NCI-H69 (cell line): ENCODE measurements at places on chromosomes 13 and 19.
A peak's percentile ranks its signal among the peaks of the same experiment; 100 is the strongest.

GRCh38 chr19:41784743-41785142 is 11.6 kb upstream of the CEACAM3 start:
- DNase-seq = peak; percentile 45

DNA sequence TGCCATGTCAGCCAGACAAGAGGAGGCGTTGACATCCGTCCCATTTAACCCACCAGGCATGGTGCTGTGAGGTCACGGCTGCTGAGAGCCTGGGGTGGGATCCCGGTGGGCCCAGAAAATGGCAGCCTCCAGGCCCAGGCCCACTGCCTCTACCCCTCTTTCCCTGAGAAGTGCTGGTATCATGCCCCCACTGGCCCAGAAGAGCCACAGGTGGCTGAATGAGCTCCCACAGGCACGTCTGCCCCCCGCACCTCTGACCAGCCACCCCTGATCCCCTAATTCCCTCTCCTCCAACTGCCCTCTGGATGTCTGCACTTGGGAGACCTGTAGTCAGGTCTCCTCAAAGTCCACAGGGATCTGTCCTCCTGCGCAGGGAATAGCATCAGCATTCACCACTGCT is 37.3 kb upstream of the KCTD15 start:
- DNase-seq = no peak

DNA sequence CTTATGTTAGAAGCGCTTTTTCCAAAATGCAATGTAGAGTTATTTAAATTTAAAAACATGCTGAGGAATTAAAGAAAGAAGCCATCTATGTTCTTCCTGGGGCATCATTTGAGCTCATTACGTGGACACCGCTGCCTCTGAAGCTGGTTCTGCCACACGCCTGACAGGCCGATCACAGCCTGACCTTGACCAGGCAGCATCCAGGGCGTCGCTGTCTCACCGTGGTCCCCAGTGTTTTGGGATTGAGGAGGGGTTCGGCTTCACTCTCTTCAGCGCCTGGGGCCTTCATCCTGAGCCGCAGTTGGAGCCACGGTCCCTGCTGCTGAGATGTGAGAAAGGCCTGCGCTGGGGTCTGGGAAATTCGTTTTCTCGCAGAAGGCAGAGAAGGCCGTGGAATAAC is 64.0 kb downstream of the ATP11A start:
- no peak for DNase-seq

- peak; percentile 4 for DNase-seq
Observed at GRCh38 chr13:81658598-81659370, 1317.9 kb upstream of the SPRY2 start.

- DNase-seq = no peak
Observed at GRCh38 chr13:93900731-93901130, 578.8 kb downstream of the DCT start.

- no peak for DNase-seq
Observed at GRCh38 chr13:90542959-90543505, 804.5 kb upstream of the MIR17HG start.

DNA sequence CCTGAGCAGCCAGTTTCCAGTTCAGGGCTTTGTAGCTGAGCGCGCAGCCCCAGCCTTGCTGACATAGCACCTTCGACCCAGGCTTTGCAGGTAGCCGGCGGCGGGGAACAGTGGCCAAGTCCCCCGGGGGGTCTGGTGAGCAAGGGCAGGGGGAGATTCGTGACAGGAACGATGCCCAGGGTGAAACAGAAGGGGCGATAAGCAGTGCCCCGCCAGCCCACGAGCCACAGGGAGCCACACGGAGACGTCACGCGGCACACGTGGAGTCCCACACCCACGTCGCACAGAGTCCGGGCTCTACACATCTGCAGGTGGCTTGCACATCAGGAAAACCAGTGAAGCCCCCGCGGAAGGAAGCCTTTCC is 127.2 kb downstream of the SOX1 start:
- DNase-seq = no peak

- DNase-seq = no peak
Observed at GRCh38 chr13:73997964-73998363, 136.2 kb downstream of the KLF12 start.

GRCh38 chr19:46935066-46935663 is 74.4 kb downstream of the ARHGAP35 start:
- DNase-seq = no peak

GRCh38 chr19:48169578-48169938 is 586 bp downstream of the LIG1 start:
- peak; percentile 93 for DNase-seq

DNA sequence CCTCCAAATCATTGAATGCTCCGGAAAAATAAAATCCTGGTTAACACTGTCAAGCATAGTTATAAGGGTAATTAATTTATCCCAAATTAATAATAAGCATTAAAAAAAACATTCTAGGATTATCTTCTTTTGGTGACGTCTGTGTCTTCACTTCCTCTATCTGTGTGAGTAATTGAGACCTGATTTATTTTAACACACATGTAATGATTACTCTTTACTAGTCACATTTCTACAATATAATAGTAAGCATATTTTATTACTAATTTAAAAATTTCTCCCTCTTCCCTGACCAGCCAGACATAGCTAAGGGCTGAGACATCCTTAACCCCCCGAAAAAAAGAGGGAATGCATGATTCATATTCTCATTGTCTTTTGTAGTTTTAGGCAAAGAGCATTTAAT is 2.3 kb downstream of the FNDC3A start:
- DNase-seq = no peak

- DNase-seq = no peak
Observed at GRCh38 chr13:101170306-101170705, 246.0 kb downstream of the NALCN start.

DNA sequence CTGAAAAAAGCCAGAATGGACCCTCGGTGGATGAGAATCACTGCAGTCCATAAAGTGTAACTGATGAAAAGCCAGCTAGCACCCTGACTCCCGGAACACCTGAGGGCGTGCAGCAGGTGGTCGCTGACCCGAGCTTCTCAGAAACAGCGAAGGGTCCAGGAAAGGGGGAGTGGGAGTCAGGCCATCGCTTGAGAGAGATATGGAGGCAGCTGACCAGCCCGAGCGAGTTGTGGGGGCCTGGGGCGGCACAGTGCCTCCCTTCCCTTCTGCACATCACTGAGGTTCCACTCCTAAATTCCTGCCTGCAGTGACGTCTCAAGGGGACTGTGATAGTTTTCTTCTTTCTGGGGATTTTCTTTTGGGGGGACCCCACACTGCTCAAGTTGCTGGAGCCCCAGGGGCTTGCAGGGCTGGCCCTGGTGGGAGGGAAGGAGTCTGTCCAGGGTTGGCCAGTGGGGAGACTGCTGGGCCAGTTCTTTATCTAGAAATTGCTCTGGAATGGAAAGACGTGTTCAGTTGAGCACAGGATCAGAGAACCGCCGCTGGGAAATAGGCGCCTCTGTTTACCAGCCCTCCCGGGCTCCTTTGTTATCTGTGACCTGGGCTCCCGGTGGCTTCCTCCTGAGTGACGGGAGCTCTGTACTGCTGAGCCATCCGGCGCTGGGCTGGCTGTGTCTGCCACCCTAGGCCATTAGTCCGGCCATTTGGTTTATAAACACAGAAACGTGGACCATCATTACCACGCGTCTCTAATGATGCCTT is 71.3 kb downstream of the RAB20 start:
- DNase-seq = no peak

- DNase-seq = peak; percentile 16
Observed at GRCh38 chr19:43731346-43731745, 15.5 kb downstream of the IRGC start.

- no peak for DNase-seq
Observed at GRCh38 chr13:44244288-44244687, 129.3 kb upstream of the SERP2 start.

DNA sequence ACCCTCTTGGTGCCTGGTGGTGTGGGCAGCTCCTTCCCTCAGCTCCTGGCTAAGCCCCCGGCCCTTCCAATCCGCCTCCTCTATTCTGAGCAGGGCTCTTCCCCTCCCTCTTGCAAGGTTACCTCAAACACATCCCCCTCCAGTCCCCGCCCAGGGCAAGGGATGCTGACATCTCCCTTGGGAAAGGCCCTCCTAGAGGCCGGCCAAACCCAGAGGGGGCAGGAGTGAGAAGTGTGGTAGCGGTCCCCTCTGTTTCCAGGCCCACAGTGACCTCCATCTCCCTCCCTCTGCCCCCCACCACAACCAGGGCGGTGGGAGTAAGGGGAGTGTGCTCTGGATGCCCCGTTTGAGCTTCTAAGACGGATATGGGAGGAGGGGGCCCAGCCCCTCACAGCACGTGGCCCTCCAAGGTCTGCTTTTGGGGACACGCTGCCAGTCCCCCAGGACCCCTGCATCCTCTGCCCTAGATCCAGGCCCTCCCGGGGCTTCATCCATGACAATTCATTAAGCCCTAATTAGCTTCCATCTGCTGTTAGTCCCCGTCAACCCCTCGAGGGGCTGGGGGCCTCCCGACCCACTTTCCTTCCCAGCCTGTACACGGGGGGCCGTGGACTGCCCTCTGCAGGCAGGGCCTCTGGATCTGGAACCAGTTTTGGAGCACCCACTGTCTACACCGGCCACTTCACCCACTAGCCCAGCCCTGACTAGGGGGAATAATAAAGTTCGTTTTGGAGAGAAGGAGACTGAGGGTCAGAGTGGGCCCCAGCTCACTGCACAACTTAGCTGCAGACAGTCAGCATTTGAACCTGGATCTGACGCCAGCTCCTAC is 2.3 kb downstream of the LINGO3 start:
- peak; percentile 26 for DNase-seq

DNA sequence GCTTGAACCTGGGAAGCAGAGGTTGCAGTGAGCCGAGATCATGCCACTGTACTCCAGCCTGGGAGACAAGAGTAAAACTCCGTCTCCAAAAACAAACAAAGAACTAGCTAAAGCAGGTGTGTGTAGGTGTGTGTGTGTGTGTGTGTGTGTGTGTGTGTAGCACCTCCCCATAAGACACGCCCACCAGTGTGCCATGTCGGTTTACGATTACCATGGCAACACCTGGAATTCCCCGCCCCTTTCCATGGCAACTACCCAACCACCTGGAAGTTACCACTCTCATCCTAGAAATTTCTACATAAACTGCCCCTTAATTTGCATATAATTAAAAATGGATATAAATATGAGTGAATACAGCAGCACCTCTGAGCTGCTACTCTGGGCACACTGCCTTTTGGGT is 80.9 kb upstream of the ADGRE5 start:
- DNase-seq = peak; percentile 34

DNA sequence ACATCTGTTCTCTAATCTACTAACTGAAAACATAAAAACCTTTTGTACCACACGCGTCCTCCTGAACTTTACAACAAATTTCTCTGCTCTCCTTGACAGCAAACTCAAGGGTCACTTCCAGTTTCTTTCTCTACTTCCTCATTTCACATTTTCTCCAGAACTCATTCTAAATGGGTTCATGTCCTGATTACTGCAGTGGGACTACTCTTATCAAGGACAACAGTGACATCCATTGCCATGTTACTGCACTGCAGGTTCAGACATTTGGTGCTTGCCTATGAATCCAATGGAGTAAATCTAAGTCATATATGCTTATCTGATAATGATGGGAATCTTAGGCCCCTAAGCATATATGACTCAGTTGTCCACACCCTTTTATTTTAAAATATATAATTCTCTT is 35.3 kb downstream of the FPR3 start:
- DNase-seq = no peak

DNA sequence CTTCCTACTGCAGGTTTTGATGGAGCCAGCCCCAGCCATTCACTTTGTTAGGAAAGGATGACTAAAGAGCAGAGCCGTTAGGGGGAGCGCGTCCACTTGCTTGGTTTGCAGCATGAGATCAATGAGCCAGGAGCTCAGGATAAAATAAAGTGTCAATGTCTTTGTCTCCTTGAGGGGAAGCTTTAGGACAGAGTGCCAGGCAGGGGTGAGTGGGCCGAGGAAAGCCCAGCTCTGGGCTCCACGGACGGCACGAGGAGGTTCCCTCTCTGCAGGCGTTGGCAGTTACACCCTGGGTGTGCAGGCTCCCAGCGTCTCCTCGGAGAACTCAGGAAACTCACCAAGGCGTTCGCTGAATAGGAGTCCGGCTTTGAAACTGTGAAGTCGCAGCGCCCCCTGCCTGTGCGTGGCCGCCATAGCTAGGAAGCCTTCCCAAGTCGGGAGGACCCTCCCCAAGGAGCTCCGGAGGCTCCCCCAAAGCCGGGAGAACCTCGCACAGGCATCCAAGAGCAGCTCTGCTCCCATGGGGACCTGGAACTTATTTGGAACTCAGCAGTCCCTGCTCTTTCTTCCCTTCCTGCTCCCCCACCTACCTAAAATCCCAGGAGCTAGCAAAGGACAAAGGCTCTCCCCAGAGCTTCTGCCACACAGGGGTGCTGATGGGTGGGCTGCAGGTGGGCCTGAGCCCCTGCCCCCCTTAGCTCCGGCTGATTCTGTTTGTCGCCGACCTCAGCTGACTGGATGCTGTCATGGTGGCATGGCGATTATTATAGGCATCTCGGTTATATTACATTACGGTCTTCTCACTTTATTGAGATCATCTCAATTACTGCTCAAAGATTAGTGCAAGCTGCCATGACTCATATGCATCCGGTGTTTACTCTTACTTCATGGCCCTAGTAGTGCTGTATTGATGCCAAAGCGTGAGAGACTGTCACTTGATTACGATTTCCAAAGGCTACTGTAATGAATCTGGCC is 34.4 kb downstream of the GSX1 start:
- peak; percentile 78 for DNase-seq

- DNase-seq = no peak
Observed at GRCh38 chr19:1491849-1492170, 829 bp downstream of the REEP6 start.

DNA sequence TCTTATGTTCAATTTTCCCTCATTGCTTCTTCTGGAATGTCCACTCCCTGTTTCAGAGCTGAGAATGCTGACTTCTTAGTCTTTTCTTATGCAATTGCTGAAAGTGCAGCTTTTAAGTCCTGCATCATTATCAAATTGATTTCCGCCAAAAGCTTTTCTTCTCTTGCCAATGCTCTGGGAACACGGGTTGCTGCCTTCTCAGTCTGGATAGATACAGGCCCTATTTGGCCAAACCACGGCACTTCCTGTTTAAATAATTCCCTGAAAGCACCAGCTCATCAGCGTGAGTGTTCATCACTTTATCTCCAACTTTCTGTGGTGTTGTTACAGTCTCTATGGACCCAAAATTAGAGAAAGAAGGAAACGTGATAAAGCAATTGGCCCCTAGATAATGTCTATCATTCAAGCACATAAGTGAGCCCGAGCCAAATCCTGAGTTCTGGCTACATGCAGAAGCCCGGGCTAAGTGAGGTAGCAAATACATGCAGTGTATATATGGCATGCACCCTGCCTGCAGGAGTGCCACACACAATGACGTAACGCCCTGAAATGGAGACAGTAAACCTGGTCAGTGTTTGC is 85.7 kb downstream of the CYSLTR2 start:
- no peak for DNase-seq

DNA sequence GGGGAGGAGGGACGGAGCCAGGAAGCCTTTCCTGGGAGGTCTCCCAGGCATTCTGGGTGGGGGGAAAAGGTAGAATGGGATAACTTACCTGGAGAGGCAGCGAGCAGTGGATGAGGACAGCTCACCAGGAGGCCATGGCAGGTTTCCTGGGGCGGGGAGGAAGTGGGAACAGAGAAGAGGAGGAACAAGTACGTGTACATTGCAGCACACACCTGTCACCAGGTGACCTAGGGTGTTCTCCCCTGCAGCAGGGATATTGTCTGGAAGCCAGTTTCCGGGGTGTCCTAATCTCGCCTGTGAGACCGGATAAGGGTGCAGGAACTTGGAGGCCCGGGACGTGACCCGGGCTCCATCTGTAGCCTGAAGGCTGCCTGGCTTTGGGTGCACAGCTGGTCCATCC is at the start of gene FUT3:
Gene FUT3 (minus strand): TSS at position 148 of the 400 bp plus-strand sequence.
- DNase-seq = no peak

GRCh38 chr13:105276571-105276970 is 1258.9 kb downstream of the EFNB2 start:
- DNase-seq = no peak
